HFF-Myc (cell line): ENCODE measurements at places on chromosomes 4 and X.

- DNase-seq: no peak
Observed at GRCh38 chrX:47420962-47421361, 50.6 kb downstream of the ZNF157 start.

- no peak for DNase-seq
Observed at GRCh38 chr4:183303301-183303700, 16.8 kb downstream of the CLDN22 start.

DNA sequence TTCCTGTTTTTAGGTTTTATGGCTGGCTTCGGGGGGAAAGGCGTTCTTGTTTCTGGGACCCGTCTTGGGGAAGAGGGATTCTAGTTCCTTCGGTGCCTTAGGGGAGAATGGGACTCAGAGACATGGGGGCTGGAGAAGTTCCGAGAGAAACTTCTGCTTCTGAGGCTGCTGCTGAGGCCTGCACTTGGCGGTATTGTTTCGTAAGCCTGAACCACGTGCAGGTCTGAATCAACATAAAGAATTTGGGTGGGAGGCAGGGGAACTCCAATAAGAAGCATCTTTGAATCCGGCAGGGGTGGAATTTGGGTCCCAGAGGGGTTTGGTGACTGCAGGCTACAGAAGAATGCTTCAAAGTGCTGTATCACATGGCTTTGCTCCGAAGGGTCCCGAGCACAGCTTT is 15.1 kb downstream of the XG start:
- no peak for DNase-seq

DNA sequence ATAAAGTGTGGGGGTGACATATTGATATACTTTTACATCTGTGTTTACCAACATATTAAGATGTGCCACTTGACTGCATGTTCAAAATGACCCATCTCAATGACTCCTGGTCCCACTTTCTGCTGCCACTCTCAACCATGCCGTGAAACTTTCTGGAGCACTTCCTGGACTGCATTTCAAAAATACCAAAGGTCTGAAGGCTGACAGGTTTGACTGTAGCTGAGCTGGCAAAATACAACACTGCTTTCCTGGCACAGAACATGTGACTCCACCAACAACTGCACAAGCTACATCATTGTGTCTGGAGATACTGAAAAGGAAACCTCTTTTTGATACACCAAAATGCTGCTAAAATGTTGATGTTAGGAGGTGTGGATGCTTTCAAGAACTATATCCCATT is 184.8 kb downstream of the UNC5C start:
- DNase-seq: no peak

DNA sequence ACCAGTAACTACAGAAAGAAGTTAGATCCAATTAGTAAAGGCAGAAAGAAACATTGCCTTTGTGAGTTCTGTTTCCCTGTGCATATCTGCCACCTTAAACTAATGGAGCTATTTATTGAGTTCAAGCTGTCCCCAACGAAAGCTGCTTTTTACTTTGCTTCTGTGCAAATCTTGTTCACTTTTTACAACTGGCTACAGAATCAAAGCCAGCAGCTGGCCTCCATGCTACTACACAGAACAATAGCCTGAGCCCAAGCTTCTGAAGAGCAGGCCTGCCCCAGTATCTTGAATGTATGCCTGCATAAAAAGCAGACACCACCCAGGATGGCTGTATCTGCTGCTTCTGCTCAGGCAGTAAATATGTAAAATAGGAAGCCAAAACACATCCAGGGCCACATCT is 28.1 kb downstream of the ANK2 start:
- DNase-seq: no peak
